Mammary epithelial cell (primary cell): ENCODE measurements at places on chromosomes 13 and 19. TPM values are rescaled to one million over a fixed set of nuclear protein-coding genes. Genes with fewer than 3 reads are reported as not detected.

CD22 gene
- 1.3 TPM for total RNA-seq

DNA sequence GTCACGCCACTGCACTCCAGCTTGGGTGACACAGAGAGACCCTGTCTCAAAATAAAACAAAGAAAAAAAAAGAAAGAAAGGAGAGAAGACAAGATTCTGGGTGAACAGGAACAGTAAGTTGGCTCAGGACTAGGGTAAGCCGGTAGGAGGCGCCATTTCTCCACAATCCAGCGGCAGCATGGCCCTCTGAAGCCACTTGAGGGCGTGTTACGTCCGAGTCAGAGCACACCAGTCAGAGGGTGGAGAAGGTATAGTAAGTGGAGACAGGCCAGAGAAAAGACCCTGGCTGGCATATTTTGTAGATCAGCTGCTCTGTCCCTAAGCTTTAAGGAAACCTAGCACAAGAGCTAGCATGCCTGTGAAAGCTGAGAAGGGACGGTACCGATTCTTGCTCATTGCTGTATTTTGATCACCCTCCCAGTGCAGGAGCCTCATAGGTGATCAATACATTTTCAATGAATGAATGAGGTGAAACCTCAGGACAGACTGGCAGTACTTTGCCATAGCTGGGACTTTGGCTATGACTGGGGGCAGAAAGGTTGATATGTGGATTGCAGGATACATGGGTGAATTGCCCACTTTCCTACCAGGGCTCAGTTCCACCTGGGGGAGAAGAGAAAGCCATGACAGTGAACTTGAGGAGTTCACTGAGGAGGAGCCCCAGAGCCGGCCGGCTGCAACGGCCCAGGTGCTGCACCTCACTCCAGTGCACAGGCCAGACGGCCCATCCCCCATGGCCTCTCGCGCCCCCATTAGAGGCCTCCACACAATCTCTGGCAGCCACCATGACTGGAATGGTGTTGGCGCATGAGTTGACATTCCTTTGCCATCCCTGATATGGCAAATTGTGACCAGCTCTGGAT is 23.5 kb downstream of the POU2F2 start:
- peak; percentile 68 for DNase-seq

DNA sequence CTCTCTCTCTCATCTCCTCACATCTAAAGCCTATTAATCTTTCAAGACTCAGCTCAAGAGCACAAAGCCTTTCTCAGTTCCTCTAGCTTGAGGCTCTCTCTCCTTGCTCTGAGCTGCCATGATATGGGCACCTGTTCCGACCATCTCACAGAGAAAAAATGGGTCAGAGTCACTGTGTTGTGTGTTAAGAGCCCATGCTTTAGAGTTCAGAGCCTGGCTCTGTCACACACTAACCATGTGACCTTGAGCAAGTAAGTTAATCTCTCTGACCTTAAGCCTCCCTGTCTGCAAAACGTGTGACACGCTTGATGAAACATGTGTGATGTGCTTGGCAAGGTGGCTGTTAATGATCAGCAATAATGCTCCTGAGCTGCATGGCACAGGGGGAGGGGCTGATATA is 245.2 kb downstream of the DLEU7 start:
- no peak for DNase-seq

- DNase-seq: peak; percentile 90
Observed at GRCh38 chr13:108963846-108964600, 334.6 kb downstream of the MYO16 start.

DNA sequence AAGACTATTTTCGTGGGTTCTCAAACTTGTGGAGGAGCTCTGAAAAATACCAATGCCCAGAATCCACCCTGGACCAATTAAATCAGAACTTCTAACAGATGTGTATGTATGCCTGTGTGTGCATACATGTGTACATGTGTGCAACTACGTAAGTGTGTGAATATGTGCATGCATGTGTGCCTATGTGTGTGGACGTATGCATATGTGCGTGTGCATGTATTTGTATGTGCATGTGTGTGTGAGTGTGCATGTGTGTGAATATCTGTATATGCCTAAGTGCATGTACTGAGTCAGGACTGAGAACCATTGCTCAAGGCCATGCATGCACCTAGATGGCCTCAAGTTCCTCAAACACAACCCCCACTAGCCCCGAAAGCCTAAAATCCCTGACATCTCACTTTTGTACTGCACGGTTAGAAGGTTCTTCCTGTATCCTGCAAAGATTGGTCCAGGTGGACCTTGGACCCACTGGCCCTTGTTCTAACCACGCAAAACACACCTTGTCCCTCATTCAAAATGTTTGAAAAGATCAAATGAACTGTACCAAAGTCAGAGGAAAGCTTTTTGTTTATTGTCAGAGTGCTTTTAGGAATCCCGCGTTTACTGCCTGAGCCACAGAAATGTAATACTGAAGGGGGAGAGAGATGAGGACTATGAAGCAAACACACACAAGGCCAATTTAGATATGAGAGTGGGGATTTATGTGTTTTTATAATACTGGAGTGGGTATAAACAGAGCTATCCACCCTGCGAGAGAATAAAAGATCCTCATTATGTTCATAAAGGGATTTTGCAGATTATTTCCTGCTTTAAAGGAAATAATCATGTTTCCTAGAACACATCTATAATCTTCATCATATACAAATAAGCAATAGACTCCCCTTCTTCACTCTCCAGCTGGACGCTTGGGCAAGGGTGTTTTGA is 39.1 kb downstream of the LATS2 start:
- DNase-seq: no peak
